IMR-90 (cell line): ENCODE measurements at places on chromosomes 6 and 20. TPM values are rescaled to one million over a fixed set of nuclear protein-coding genes. Genes with fewer than 3 reads are reported as not detected.

DNA sequence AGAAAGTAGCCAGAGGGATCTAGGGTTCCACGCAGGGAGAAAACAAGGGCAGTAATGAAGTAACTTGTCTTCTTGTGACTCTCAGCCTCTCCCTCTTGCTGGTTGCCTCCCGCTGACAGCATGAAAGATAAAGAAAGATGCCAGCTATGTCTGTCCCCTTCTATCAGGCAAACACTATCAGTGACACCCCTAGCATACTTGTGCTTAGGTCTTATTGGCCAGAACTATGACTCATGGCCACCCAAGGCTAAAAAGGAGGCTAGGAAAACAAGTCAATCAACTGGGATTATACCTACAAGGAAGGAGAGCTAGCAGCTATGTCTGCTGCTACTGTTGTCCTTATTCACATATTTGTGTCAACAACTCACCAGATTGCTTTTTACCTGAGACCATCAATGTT lies 206.8 kb upstream of the SOX4 start:
- no peak overlapping the region for H3K4me3 ChIP-seq
- H3K36me3 ChIP-seq: no peaks in the 10 kb centered on the region
- H3K27ac ChIP-seq: no peak overlapping the region

GRCh38 chr20:4982281-4982680 lies 19.0 kb downstream of the SLC23A2 start:
- H3K4me3 ChIP-seq: no peak overlapping the region
- no peaks in the 10 kb centered on the region for H3K36me3 ChIP-seq
- no peaks in the 10 kb centered on the region for H3K27me3 ChIP-seq
- peaks cover 2% of the 10 kb centered on the region; the same call in 1 of the 2 replicates for H3K4me1 ChIP-seq

GRCh38 chr20:63735859-63736718 lies at the start of gene LIME1:
Gene LIME1 (plus strand): TSS chr20:63736664. CDS start chr20:63737550, 886 bp downstream.
- peaks cover 5% of the 10 kb centered on the region; the same call in 1 of the 2 replicates for H3K4me1 ChIP-seq
- no peak for DNase-seq

- no peaks in the 10 kb centered on the region for H3K27me3 ChIP-seq
- H3K36me3 ChIP-seq: no peaks in the 10 kb centered on the region
These were observed 46.9 kb downstream of the BLOC1S5 start for GRCh38 chr6:8017276-8017701.

DNA sequence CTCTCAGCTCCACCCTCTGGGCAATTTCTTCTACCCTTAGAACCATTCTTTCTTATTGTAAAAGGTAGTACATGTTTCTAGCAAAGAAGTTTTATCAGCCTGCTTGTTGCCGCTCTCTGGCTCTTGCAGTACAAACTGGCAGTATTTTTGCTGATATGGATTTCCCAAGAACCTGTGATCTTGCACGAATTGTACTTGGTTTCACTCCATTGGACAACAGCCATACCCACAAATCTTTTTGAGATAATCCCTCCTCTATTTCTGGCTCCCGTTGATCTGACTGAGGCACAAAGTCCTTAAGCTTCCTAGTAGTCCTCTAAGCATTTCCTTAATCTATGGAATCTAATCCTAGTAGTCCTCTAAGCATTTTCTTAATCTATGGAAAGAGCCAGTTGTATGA lies 487.0 kb upstream of the PTCHD4 start:
- DNase-seq: no peak
- no peaks in the 10 kb centered on the region for H3K4me1 ChIP-seq
- H3K4me3 ChIP-seq: no peak overlapping the region
- no peak overlapping the region for H3K27ac ChIP-seq
- no peaks in the 10 kb centered on the region; the same call in 1 of the 2 replicates for H3K27me3 ChIP-seq
- H3K36me3 ChIP-seq: no peaks in the 10 kb centered on the region

- no peak overlapping the region for H3K27ac ChIP-seq
- H3K27me3 ChIP-seq: no peaks in the 10 kb centered on the region
- DNase-seq: no peak
- H3K4me1 ChIP-seq: peaks cover 2% of the 10 kb centered on the region; the same call in 1 of the 2 replicates
- no peak overlapping the region for H3K4me3 ChIP-seq
These were observed 68.1 kb downstream of the SHLD1 start for GRCh38 chr20:5818346-5818681.

DNA sequence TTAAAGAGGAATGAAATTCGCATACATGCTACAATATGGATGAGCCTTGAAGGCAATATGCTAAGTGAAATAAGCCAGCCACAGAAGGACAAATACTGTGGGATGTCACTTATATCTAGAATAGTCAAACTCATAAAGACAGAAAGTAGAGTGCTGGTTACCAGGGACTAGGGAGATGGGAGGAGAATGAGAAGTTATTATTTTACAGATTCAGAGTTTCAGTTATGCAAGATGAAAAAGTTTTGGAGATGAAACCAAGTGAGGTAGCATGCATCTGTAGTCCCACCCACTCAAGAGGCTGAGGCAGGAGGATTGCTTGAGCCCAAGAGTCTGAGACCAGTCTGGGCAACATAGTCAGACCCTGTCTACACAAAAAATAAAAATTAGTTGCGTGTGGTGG lies 82.5 kb upstream of the ARID1B start:
- no peaks in the 10 kb centered on the region for H3K27me3 ChIP-seq
- H3K27ac ChIP-seq: no peak overlapping the region
- H3K4me1 ChIP-seq: 0 out of 2 replicates have a peak, but pooled peaks cover 2% of the 10 kb centered on the region

GRCh38 chr20:63054103-63054474 lies 47.3 kb upstream of the BHLHE23 start:
- H3K27me3 ChIP-seq: peaks cover 32% of the 10 kb centered on the region
- no peak overlapping the region for H3K27ac ChIP-seq
- H3K4me1 ChIP-seq: no peaks in the 10 kb centered on the region
- no peak for DNase-seq
- no peaks in the 10 kb centered on the region for H3K36me3 ChIP-seq

GRCh38 chr20:40471261-40471629 lies 217.8 kb downstream of the MAFB start:
- no peak overlapping the region for H3K27ac ChIP-seq
- H3K4me1 ChIP-seq: no peaks in the 10 kb centered on the region
- H3K27me3 ChIP-seq: no peaks in the 10 kb centered on the region

- H3K4me1 ChIP-seq: peaks cover 8% of the 10 kb centered on the region
- no peak overlapping the region for H3K4me3 ChIP-seq
- no peak overlapping the region for H3K27ac ChIP-seq
- H3K27me3 ChIP-seq: no peaks in the 10 kb centered on the region
- H3K36me3 ChIP-seq: no peaks in the 10 kb centered on the region
- no peak for DNase-seq
These were observed 100.3 kb downstream of the TMEM242 start for GRCh38 chr6:157223021-157223430.

DNA sequence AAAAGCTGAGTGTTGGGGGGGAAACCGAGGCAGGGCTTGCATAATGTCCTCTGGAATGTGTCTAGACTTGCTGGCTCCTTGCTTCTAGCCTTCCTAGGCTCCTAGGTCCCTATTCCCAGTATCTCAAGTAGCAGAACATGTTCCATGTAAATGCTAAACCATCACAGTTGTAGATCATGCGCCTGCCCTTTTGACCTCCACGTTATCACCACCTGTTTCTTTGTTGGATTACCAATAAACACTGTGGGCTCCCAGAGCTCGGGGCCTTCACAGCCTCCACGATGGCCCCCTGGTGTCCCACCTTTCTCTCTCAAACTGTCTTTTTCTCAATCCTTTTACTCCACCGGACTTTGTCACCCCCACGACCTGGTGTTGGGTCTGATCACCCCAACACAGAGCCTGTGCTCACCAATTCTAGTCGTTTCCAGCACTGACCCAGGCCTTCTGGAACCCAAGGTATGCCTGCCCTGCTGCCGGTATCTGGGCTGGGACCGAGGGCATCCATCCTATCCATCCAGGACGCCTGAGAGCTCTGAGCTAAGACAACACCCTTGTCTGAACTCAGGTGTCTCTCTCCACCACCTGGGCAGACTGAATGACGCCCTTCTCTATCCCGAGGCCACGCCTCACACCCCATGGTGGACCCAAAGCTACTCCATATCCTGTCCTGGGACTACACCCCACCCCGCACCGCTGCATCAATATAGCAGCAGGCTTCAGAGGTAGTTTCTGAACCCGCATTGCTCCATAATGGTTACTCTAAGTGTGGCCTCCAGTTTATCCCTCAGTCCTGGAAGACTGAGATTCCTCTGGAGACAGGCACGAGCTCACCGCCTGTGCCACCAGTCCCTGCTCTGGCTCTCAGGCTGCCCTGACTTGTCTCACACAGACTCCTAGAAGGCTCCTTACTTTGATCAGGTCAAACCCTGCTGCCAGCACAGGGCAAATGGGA lies 9.3 kb upstream of the PRR18 start:
- no peaks in the 10 kb centered on the region for H3K4me1 ChIP-seq
- no peak for DNase-seq

- peaks cover 13% of the 10 kb centered on the region for H3K4me1 ChIP-seq
- H3K27me3 ChIP-seq: no peaks in the 10 kb centered on the region
- H3K36me3 ChIP-seq: no peaks in the 10 kb centered on the region
- H3K27ac ChIP-seq: peak overlapping the region; percentile 4; the same call in 1 of the 2 replicates
These were observed 49.4 kb upstream of the PTPN1 start for GRCh38 chr20:50460608-50461267.

Gene IYD
- total RNA-seq: not detected in 2 replicates

Gene PPP1R14C
- total RNA-seq: not detected in 2 replicates

Gene TFAP2C
- total RNA-seq: under 0.01 TPM in 2 replicates

Gene WFDC11
- total RNA-seq: not detected in 2 replicates
